CD14-positive monocyte (primary cell): ENCODE measurements at places on chromosomes 12 and 14. TPM values are rescaled to one million over a fixed set of nuclear protein-coding genes. Genes with fewer than 3 reads are reported as not detected.

SLC17A8 gene
- not detected in 2 replicates for polyA plus RNA-seq

ZNF268 gene
- 2.1 and 3.3 TPM in 2 replicates for polyA plus RNA-seq

DNA sequence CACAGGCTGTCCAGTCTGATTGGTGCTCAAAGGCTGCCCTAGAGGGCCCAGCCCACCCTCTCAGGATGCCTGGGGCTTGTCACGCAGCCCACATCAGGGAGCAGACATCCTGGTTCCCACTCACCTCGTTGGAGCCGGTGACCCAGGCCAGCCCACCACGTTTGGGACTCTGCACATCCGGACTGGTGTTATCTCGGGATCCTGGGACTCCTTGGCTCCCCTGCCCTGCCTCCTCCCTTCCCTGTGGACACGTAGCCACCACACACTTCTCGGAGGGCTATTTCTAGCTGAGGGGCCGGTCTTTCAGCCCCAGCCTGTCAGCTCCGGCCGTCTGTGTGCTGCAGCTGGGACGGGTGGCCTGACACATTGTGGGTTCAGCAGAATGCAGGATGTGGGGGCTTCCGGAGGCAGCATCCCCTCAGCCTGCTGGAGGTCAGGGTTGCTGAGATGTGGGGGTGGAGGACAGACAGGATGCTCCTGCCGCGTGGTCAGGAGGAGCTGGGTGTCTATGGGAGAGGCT lies 12.8 kb upstream of the FGF23 start:
- no peak for DNase-seq

GRCh38 chr14:105187935-105188524 lies 6.9 kb upstream of the NUDT14 start:
- no peak for DNase-seq

DNA sequence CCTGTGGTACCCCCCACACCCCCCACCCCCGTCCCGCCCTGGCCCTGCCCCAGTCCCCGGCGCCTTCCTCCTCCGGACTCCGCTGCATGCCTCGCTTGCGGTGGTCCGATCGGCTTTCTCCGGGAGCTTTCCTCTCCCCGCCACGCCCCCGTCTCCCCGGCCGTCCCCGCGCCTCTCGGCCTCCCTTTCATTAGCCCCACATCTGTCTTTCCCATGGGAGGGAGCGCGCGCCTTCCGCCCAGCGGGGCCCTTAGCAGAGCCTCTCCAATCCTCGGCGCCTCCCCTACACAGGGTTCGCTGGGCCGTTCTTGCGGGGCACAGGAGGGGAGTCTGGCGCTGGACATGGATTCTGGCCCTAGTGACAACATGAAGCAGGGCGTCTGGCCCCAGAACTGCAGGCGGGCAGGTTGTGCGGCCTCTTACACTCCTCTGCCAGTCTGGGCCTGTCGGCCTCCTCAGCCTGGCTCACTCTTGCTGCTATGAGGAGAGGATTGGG lies 1.5 kb upstream of the EFS start:
- no peak for DNase-seq

DNA sequence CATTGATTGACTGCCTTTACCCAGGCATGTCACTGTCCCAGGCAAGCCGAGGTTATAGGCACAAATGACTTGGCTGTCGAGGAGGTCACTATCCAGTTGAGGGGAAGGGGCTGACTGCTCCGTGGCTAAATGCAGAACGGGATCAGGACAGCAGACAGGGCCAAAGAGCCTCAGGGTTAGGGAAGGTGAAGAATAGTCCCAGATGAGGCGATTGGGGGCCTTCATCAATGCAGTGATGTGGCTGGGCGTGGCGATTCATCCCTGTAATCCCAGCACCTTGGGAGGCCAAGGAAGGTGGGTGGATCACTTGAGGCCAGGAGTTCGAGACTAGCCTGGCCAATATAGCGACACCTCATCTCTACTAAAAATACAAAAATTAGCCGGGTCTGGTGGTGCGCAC lies 10.7 kb upstream of the GLT1D1 start:
- no peak for DNase-seq

GRCh38 chr12:101299931-101300330 lies 20.0 kb downstream of the UTP20 start:
- no peak for DNase-seq

GRCh38 chr12:12046401-12046800 lies 24.3 kb upstream of the BCL2L14 start:
- DNase-seq, result no peak

GRCh38 chr12:103880299-103881142 lies 39.5 kb upstream of the NT5DC3 start:
- DNase-seq, result no peak
